ENCODE measurements at places on chromosomes 11 and 22.

DNA sequence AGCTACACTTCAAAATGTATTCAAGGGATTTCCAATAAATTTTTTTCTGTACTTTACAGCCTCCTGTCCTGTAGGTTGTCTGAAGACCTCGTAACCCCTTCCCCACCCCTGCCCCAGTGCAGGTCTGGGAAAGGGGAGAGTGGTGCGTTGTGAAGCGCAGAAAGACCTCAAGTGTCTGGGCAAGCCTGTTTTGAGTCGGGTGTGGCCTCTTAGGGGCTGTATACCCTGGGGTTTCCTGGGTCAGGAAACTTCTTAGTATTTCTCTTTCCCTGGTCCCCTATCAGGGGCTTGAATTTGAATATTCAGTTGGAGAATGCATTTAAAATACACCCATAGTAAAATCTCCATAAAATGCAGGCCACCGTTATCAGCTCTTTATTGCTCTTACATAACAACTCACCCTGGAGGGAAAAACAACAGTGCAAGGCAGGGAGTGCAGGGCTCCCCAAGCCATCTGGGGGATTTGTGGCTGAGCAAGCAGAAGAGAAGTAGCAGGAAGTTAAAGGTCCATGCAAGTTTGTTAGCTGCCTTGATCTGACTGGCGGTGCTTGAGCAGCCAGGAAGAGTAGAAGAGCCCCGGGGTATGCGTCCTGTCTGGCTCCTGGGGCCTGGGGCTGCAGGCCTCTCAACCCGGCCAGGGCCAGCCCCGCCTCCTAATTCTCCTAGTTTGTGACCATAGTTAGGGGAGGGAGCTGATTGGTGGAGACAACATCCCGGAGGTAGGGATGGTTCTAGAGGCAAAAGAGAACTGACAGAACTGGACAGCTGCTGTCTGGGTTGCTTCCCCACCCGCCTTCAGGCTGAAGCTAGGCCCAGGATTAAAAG lies 25.7 kb downstream of the ARHGAP1 start:
- DNase-seq = peak; percentile 17

- no peak for DNase-seq
These were observed 88.1 kb downstream of the RTL6 start for GRCh38 chr22:44409974-44410316.

GRCh38 chr11:79949574-79949973 lies 508.7 kb upstream of the TENM4 start:
- no peak for DNase-seq

GRCh38 chr11:22707119-22707899 lies 40.9 kb downstream of the GAS2 start:
- no peak for DNase-seq

GRCh38 chr11:115104851-115105453 lies 399.3 kb downstream of the CADM1 start:
- no peak for DNase-seq

DNA sequence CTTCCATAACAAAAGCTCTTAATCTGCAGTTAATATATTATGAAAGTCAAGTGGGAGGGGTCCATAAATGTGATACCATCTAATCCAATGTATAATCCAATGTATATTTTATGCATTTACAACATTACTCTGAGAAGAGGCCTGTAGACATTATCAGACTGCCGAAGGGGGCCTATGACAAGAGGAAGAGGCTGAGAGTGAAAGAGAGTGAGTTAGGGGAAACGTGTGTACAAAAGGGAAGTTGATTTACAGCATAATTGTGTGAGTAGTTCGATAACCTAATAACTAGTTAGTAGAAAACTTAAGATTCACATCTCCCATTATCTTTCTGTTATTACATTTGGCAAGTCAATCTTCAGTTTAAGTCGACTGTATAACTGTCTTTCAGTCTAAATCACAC lies 86.6 kb downstream of the DDX10 start:
- DNase-seq = no peak

DNA sequence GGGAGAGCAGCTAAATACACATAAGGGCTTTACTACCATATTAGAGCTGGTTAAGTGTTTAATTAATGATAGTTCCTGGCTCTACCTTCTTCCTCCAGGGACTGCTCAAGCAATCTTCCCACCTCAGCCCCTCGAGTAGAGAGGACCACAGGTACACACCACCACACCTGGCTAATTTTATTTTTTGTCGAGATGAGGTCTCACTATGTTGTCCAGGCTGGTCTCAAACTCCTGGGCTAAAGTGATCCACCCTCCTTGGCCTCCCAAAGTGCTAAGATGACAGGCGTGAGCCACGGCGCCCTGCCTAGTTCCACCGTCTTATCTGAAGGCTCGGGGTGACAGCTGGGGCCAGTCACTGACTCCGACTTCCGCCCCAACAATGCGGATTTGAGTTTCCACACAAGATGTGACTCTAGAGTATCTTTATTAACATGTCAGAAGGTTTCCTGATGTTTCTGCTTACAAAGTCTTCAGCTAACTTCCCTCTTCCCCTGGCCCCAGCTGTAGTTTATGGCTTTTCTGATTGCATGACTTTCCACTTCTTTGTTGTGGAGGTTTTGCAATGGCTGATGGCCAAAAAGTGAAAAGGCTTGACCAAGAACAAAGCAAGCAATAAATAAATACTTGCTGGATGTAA lies 16.8 kb downstream of the TPST2 start:
- DNase-seq = no peak

- no peak for DNase-seq
These were observed 73.3 kb downstream of the PRSS23 start for GRCh38 chr11:86873573-86874083.

- DNase-seq = no peak
These were observed 127.8 kb downstream of the TEAD1 start for GRCh38 chr11:12801976-12802375.

GRCh38 chr11:76753950-76754349 lies 29.2 kb upstream of the TSKU start:
- DNase-seq = no peak

GRCh38 chr11:27124514-27125264 lies 84.1 kb downstream of the BBOX1 start:
- no peak for DNase-seq

- no peak for DNase-seq
These were observed 10.8 kb downstream of the ARAP1 start for GRCh38 chr11:72741429-72741833.

- no peak for DNase-seq
These were observed 44.9 kb upstream of the WNT11 start for GRCh38 chr11:76251226-76251575.

DNA sequence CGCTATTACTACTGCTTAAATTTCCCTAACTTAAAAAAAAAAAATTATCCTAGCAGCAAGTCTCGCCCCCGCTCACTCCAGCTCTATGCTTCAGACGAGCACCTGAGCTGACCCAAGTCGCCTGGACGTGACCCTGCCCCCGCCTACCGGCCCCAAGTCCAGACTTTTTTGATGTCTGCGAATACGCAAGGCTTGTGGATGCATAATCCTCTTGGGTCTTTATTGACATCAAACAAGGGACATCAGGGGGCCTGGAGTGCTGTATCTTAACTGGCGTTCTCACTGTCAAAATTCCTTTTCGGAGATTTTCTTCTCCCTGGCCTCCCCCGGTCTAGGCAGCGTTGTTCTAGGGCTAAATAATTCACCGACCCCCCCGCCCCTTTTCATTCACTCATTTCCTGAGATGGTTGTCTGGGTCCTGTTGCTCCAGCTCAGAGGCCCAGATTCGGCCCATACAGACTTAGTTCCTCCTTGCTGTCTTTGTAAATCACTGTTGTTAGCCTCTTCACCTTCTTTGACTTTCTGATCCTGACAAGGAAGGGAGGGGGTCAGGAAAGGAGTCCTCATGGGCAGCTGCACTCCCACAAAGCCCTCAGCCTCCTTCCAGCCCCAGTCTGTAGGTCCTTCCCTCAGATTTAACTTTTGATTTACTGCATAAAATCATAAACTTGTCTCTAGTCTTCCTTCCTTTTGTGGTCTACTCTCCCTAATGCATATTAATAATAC lies 601 bp upstream of the LRP4 start:
- DNase-seq = no peak

DNA sequence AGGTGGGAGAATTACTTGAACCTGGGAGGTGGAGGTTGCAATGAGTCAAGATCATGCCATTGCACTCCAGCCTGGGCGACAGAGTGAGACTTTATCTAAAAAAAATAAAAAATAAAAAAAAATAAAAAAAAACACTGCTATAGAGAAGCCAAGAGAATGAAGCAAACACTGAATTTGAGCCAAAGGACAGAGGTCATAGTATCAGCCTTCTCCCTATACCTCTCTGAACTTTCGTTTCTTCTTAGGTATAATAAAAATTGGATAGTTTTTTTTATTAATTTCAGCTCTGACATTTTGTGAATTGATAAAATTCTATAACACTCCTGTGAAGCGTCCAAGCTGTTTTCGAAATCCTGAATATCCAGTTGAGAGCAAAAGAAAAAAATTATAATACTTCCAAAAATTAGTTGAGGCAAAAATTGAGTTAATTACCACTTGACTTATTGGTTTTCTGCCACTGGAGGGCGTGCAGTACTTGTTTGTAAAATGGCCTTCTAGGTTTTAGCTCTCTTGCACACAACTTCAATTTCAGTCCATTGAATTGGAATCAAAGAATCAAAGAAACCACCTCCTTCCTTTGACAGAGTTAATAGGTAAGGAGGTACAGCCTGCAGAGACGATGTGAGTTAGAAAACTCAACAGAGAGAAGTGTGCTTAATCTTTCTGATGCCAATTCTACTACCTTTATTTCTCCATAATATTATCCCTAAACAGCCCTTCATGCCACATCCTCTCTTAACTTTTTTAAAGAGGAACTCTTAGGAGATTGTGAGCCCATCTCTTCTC lies 143.2 kb downstream of the BBOX1 start:
- DNase-seq = peak; percentile 33

- DNase-seq = no peak
These were observed 223.2 kb downstream of the BLID start for GRCh38 chr11:121892863-121893262.

- DNase-seq = no peak
These were observed 10.0 kb upstream of the OR8B4 start for GRCh38 chr11:124434699-124435098.

- no peak for DNase-seq
These were observed 1160.5 kb upstream of the CNTN5 start for GRCh38 chr11:97860237-97860636.

DNA sequence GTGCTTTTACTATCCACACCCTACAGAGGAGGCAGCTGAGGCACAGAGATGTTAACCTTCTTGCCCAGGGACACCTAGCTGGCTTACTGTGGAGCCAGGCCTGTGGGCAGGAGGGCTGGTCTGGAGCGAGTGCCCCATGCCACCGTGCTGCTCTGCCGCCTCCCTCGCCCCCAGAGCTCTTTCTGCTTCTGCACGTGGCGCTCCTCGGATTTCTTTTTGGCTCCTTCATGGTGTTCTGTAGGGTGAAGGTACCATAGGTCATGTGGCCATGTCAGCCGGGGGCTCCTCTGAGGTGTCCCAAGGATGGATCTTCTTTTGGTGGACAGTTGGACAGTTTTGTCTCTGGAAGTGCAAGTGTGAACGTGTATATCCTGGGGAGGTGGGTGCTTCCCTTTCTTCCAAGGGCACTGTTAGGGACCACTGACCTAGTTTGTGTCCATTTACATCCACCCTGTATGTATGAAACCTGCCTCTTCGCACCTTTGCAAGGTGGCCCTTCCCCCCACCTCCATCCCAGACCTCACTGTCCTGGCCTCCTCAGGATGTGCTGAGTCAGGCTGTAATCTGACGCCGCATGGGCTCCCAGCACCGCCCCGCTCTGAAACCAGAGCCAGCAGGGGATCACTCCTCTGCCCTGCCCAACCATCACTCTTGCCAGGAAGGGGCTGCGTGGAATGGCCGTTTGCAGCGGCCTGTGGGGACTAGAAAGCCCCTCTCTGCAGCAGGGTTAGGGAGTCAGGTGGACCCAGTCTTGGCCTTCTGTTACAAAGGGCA lies 31.7 kb downstream of the POLR3H start:
- no peak for DNase-seq

- no peak for DNase-seq
These were observed 30.6 kb downstream of the NFRKB start for GRCh38 chr11:129864811-129865210.

GRCh38 chr11:134437821-134438220 lies 25.8 kb upstream of the B3GAT1 start:
- DNase-seq = no peak

DNA sequence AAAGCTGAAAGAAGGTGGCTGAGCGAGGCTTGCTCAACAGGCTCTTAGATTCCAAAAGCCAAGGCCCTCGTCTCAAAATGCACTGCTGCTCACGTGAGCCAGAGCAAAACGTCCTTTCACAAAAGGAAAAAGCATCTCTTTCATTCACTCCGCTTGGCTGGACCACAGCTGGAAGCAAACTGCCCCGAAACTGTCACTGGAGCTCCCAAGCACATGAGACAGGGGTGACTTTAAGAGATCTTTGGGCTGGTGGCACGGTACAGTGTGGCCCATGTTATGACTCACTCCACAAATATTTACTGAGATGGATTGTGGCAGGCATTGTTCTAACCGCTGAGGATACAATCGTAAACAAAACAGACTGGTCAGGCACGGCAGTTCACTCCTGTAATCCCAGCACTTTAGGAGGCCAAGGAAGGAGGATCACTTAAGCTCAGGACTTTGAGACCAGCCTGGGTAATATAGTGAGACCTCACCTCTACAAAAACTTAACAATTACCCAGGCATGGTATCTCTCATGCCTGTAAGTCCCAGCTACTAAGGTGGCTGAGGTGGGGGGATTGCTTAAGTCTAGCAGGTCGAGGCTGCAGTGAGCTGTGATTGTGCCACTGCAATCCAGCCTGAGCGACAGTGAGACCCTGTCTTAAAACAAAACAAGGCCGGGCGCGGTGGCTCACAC lies 3.6 kb downstream of the PLA2G6 start:
- no peak for DNase-seq

DNA sequence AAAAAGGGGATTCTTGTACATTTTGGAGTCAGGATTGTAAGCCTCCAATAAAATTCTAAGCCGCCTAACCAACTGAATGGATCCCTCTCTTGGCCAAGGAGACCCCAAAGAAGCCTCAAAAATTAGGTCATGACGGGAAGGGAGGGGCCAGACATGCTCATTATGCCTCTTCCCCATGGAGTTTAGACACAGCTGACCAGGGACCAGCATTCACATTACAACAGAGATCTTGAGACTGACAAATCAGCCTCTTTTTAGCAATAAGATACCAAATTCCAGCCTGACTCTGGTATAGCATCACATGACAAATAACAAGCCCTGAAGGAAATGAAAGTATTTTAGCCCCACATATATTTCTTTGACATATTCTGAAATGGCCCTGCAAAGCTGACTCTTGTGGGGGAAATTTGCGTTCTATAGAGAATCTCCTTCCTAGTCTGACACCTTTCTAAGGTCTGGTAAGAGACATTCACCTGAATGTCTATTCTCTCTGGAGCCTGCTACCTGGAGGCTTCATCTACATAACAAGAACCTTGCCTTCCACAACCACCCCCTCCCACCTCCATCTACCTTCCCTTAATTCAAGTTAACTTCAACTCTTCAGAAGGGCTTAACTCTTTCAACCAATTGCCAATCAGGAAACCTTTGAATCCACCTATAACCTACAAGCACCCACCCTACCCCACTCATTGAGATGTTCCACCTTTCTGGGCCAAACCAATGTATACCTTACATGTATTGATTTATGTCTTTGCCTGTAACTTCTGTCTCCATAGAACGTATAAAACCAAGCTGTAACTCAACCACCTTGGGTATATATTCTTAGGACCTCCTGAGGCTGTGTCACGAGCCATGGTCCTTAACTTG lies 10.3 kb downstream of the GAL start:
- DNase-seq = no peak

- no peak for DNase-seq
These were observed 79.1 kb downstream of the TBC1D22A start for GRCh38 chr22:46841522-46841921.

GRCh38 chr22:19970479-19971275 lies 29.1 kb upstream of the TXNRD2 start:
- peak; percentile 80 for DNase-seq
